Stimulated activated CD4-positive, alpha-beta T cell treated with anti-CD3 and anti-CD28 coated beads, Interleukin-1b, Interleukin-23, amount 100 ng/mL, for 24 hours (primary cell): ENCODE measurements at places on chromosomes 5 and 9.

GRCh38 chr5:53425687-53426511 lies 54.5 kb upstream of the FST start:
- no peak for DNase-seq

DNA sequence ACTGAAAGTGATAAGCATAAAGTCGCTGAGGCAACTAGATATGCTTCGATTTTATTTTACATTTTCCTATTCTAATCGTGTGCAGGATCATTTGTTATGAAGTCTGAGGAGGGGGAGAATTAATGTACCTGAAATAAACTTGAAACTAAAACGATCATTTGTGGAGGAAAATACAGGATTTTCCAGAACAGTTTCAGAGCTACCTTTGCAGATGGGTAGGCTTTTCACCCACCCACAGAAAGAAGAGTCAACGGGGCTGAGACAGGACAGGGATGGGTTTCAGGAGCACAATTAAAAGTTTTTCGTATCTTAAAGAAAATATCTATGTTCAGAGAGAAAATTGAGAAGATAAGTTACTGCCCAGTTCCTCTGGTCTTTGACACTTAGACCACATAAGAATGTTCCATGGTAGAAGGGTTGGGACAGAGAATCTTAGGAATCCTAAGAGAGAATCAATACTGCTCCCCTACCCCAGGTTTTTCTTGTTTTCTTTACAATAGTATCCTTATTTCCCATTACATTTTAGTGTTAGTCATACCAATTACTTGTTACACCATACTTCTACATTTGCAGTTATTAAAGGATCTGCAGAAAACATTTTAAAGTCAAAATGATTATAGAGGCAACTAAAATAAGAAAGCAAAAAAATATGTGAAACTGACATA lies 211.4 kb downstream of the DEPDC1B start:
- DNase-seq = no peak

- no peak for DNase-seq
Measured at GRCh38 chr5:126274076-126274762, 149.0 kb upstream of the GRAMD2B start.

- no peak for DNase-seq
Measured at GRCh38 chr9:23431459-23431858, 394.6 kb downstream of the ELAVL2 start.

- DNase-seq = no peak
Measured at GRCh38 chr5:40831346-40832210, 3.4 kb downstream of the RPL37 start.

- no peak for DNase-seq
Measured at GRCh38 chr5:169265888-169266287, 35.1 kb downstream of the SLIT3 start.

- no peak for DNase-seq
Measured at GRCh38 chr9:109520475-109521132, 22.5 kb upstream of the PTPN3 start.

GRCh38 chr9:69121155-69122081 lies 52.7 kb upstream of the TJP2 start:
- DNase-seq = no peak

- no peak for DNase-seq
Measured at GRCh38 chr5:125244531-125244930, 498.1 kb upstream of the ZNF608 start.

- DNase-seq = no peak
Measured at GRCh38 chr9:13354733-13355132, 75.2 kb upstream of the MPDZ start.

- no peak for DNase-seq
Measured at GRCh38 chr5:69231851-69232250, 2.8 kb upstream of the CDK7 start.

- no peak for DNase-seq
Measured at GRCh38 chr5:172791726-172792445, 20.9 kb upstream of the DUSP1 start.

DNA sequence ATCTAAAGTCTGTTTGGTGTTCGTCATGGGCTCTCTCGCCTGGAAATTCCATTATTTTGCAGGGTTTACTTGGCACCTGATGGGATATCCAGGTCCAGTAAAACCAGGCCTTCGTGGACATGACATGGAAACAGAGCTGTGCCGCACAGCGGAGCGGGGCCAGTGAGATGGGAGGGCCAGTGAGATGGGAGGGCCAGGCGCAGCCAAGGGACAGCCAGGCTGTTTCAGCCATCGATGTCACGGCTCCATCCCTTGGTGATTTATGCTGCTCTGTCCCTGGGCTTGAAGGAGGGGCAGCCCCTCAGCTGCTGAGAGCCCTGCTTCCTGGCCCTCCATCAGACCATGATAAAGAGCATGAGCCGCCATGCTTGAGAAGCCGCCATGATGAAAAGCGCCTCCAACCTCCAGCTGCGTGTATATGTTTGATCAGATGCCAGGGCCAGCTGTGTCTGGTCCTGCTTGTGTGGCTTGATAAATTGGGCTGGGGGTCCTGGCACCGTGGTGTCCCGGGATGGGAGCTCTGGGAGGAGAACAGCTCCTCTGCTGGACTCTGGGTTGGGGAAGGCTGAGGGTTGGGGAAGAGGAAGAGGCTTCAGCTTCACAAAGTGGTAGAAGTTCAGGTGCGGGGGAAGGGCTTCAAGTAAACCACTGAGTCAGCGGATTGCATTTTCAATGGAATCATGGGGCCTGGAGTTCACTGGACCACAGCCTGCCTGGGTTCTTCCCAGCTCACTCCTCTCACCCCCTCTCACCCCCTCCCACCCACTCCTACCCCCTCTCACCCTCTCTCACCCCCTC lies 6.1 kb upstream of the COL5A1 start:
- no peak for DNase-seq

GRCh38 chr9:135213566-135213965 lies 126.1 kb downstream of the OLFM1 start:
- no peak for DNase-seq

- DNase-seq = no peak
Measured at GRCh38 chr5:39256477-39257235, 37.3 kb upstream of the FYB1 start.

- no peak for DNase-seq
Measured at GRCh38 chr5:126368239-126368812, 54.9 kb upstream of the GRAMD2B start.

DNA sequence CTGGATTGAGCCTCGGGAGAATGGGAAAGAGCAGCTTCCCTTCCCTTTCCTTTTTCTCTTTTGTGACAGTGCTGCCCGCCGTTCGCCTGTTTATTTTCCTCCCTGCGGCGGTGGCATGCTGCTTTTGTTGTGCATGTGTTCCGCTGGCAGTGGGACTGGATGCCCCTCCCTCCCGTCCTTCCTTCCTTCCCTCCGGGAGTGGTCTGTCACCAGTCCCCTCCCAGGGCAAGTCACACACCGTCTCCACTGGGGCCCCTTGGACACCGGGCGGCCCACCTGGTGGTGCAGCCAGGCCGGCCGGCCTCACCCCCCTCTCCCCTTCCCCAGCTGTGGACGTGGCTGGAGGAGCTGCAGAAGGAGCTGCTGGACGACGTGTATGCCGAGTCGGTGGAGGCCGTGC lies 214.7 kb downstream of the TRIO start:
- no peak for DNase-seq

GRCh38 chr5:66213533-66213932 lies 69.4 kb downstream of the SREK1 start:
- no peak for DNase-seq

GRCh38 chr5:54676481-54677340 lies 159.2 kb downstream of the SNX18 start:
- DNase-seq = no peak

DNA sequence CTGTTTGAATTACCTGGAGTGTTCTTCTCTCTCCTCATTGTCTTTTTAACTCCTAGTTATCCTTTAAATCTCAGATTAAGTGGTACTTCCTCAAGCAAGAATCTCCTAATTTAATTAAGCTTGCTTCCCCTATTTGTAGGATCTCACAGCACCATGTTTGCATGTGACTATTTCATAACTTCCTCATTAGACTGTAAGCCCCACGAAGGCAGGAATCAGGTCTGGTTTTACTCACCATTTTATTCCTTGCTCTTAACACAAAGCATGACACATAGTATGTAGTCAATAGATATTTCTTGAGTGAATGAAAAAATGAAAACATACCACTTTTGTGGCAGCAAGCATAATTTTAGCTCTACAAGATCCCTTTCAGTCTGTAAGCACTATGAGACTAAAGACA lies 1.3 kb upstream of the ERMP1 start:
- no peak for DNase-seq

DNA sequence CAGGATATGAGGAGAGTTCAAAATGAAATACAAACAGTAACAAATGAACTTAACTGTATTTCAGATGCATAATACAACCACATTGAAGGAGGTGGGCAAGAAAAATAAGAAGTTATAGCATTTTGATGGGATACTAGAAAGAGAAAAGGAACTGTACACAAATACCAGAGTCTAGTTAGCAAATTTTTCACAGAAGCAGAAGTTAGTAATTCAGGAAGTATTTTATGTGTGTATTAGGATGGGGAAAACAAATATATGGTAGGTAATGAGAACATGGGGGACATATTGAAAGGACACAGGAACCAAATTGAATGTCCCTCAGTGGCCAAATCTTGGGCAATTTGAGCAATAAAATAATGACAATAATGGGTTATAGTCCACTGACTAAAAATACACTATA lies 18.4 kb downstream of the GM2A start:
- DNase-seq = no peak

- DNase-seq = no peak
Measured at GRCh38 chr9:133054966-133055365, 6.8 kb upstream of the CEL start.

DNA sequence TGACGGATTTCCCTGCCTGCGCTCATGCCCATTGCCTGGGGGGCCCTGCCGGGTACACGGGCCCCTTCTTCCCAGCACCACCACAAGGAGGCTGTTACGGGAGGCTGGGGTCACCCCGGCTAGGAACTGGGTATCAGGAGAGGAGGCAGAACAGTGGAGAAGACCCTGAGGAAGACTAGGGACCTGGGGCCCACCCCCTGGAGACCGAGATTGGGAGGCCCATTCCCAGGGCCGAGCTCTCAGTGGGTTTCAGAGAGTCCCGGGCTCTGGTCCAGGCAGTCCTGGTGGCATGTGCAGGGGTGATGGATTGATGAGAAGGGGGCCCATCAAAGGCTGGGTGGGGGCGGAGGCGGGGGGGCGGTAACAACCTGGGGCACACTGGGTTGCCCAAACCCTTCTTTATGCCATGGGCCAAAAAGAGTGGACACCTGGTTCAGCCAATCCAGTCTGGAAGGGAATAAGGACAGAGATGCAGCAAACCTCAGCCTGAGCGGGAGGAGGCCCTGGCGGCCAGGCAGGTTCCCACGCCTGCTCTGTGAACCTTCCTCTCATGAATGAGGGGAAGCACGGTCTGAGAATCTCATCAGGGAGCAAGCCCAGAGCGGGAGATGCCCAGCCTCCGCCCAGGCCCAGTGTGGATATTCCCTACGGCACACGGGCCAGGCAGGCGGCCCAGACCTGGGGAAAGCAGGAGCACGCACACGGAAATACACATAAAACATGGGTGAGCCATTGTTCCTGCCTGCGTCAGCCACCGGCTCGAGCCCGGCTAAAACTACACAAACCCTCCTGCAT lies 785 bp upstream of the P4HA2 start:
- DNase-seq = no peak

DNA sequence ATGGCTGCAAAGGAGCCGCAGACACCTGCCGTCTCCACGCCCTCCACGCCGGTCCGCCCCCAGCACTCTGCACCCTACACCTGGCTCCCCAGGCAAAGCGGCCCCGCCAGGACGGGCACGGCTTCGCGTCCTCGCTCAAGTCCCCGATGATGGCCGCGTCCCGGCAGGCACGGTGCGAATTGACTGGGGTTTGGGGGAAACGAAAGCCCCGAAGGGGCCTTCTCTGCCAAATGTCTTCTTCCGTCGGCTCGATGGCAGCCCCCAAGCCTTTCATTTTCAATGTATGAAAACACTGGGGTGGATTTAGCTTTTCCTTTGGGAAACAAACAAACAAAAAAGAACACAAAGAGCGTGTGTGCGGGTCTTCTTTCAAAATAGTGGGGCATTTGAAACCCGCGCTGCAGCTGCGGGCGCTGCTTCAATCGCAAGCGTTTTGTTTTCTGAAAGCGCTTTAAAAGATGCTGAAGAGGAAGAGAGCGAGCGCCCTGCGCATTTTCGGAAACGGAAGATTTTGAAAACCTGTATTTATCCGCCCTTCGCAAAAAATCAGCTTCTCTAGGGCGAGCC lies 160.0 kb downstream of the RMI1 start:
- no peak for DNase-seq

GRCh38 chr5:115829913-115830312 lies 11.5 kb downstream of the ATG12 start:
- DNase-seq = no peak

- no peak for DNase-seq
Measured at GRCh38 chr5:173247041-173247440, 12.0 kb upstream of the NKX2-5 start.

- no peak for DNase-seq
Measured at GRCh38 chr9:35338561-35339274, 151.2 kb upstream of the RUSC2 start.

DNA sequence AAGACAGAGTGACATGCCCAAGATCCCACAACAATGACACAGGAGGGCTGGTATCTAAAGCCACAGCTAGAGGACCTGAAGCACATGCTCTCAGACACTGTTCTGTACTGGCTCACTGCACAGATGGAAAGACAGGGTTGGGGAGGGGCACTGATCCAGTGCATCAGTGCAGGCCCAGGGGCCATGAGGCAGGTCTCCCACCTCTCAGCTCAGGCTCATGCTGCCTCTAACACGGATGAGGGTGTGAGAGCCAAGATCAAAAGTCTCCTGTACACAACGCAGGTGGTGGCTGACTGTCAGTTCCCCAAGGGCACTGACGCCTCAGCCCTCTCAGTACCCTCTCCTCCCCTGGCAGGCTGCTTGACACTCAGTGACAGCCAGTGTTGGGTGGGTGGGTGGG lies 10.9 kb downstream of the RAPGEF1 start:
- no peak for DNase-seq

GRCh38 chr5:159459132-159459627 lies 128.9 kb upstream of the IL12B start:
- DNase-seq = no peak

DNA sequence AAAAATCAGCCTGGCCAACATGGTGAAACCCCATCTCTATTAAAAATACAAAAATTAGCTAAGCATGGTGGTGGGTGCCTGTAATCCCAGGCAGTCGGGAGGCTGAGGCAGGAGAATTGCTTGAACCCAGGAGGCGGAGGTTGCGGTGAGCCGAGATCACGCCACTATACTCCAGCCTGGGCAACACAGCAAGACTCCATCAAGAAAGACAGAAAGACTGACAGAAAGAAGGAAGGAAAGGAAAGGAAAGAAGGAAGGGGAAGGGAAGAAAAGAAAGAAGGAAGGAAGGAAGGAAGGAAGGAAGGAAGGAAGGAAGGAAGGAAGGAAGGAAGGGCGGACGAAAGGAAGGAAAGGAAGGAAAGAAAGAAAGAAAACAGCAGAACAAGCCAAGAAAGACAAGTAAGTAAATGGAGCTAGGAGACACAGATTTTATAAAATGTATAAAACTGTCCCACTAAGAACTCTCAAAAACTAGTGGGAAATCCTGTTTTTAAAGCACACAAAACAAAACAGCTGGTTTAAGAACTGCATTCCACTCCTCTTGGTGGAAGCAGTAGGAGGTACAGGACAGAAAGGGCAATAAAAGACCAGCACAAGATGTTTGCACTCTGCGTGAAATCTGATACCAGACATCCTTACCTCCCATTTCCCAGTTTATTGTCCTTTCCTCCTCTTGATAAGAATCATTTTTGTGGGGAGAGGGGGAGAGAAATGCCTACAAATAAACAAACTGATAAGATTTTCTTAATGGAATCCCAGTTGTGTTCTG lies 46.7 kb downstream of the MYO10 start:
- DNase-seq = no peak

- DNase-seq = no peak
Measured at GRCh38 chr5:35443803-35444595, 173.7 kb upstream of the SPEF2 start.
